ENCODE measurements at places on chromosomes 2 and 18.

- DNase-seq = no peak
These were observed 8.7 kb downstream of the CAPN13 start for GRCh38 chr2:30798536-30798991.

- DNase-seq = no peak
These were observed 46.0 kb downstream of the TTC32 start for GRCh38 chr2:19855542-19856431.

GRCh38 chr2:138432971-138433370, 68.6 kb upstream of the SPOPL start:
- DNase-seq = no peak

DNA sequence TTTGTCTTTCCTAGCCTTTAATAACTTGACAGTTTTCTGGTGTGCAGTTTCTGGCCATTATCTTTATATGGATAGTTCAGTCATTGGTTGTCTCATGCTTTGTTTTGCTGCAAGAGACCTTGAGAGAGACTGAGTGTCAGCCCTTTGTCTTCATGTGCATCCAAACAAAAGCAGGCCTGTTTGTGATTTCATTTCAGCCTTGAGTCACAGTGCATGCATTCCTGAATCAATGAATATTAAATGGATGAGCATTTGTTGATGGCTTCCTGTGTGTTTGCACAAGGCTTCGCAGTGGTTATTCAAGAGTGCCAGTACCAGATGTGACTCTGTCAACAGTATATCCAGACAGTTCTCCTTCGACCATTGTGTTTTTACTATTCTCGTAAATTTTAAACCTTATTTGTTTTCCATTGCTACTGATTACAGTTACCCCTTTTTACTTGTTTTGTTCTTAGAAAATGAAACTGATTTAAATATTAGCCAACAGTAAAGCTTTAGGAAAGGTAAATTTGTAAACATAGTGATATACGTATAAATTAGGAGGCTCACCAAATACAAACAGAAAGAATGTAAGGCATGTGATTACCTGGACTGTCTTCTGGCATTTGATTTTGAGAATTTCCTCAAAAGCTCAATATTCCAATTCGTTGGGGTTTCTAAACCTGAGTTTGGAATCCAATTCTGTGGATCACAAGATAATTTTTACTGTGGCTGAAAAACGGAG, 319.8 kb downstream of the CTNNA2 start:
- DNase-seq = no peak

DNA sequence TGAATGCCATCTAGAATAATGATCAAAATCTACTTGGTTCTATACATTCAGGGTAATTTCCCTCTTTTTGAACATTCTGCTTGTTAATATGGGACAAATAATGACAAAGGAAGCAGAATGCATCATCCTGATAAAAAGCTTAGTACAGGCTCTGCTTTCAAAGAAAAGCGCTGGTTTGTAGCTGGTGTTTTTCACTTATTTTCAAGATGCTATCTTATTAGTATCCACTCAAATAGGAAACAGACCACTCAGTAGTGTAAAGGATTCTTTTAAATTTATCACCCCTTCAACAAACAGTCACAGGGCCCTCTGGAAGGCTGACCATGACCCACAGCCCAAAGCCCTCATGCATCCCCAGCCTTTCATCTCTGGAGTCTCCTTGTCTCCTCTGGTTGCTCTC, 18.0 kb upstream of the AFF3 start:
- no peak for DNase-seq

- DNase-seq = no peak
These were observed 1130.9 kb upstream of the SLC39A10 start for GRCh38 chr2:194526121-194526520.

- DNase-seq = no peak
These were observed 8.8 kb downstream of the SIGLEC15 start for GRCh38 chr18:45834306-45834705.

DNA sequence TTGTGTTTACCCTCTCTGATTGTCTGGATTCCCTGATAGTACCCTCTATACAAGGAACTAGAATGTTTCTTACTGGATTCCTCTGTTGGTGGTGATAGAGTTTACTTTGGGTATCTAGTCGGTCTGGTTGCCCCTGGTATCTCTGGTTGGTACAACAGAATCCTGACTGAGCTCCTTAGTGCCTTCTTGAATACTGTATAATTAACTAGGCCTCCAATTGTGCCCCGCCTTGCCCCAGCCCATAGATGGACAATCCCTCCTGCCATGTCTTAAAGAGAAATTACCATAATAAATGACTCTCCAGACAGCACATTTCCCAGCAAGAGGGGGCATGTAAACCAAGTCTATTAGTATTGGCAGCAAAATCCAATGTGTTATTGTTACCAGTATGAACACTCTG, 2.3 kb downstream of the SCN1A start:
- DNase-seq = no peak

DNA sequence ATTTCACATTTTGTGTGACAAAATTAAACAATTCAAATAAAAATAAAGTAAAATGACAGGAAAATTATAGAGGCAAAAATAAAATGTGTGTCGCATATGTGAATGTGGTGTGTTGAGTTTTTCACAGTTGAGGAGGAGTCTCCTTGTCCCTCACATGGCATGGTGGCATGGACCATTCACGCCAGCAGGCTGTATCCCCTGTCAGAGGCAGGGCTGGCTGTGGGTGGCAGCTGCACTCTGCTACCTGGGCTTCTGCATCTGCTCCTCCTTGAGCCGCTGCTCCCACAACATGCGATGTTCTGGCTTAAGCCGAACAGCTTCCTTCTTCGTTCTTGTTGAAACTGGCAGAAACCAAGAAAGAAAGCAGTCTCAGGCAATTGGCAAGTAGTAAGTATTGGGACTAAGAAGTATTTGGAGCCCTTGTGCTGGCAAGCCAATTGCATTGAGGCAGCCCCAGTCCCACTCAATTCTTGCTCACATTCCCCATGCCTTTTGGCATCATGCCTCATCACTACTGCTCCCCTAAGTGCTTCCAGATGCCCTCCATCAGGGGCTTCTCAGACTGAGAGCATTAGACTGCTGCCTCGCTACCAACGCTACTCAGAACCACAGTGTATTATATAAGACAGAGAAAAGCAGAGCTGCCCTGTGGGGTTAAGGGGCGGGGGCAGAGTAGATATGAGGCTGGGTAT, 177.9 kb upstream of the NABP1 start:
- DNase-seq = no peak

- DNase-seq = no peak
These were observed 35.8 kb upstream of the PTPN4 start for GRCh38 chr2:119723784-119724467.

GRCh38 chr2:39260087-39260486, 16.3 kb upstream of the CDKL4 start:
- DNase-seq = no peak

DNA sequence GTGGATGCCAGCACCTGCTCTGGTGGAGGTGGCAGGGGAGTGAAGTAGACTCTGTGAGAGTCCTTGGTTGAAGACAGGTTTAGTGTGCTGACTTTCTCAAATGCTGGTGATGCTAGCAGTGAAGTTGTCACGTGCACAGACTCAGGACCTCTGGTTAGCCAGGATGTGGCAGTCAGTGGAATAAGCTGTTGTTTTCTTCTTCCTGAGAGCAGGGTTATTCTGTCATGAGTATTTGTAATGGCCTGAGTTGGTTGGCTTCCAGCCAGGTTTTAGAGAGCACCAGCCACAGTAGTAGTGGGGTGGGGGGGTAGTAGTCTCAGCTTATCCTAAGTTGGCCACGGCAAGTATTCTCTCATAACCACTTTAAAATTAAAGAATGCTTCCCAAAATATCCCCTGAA, 238.5 kb upstream of the FBXO11 start:
- DNase-seq = no peak

GRCh38 chr2:40123326-40123725, 328.6 kb downstream of the SLC8A1 start:
- DNase-seq = no peak

- DNase-seq = no peak
These were observed 114.7 kb downstream of the BCL2L11 start for GRCh38 chr2:111235192-111236015.

- no peak for DNase-seq
These were observed 378.4 kb upstream of the SPHKAP start for GRCh38 chr2:228559774-228560415.

- no peak for DNase-seq
These were observed 71.7 kb downstream of the IL1R2 start for GRCh38 chr2:102063487-102063911.

DNA sequence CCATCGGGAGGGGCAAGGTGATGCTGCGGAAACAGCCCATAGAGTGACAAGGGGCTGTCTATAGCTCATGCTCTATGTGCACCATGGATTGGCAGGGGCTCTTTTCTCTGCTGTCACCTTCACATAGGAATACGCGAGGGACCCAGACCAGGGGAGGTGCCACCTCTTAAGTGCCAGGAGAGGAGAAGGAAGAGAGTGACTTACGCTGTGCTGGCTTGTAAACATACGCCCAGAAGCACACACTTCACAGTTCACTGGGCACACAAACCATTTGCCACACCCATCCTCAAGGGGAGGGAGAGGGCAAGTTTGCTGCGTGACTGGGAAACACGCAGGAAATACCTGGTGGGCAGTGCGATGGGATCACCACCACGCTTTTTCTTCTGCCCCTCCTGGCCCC, 65.1 kb upstream of the GPR45 start:
- no peak for DNase-seq

DNA sequence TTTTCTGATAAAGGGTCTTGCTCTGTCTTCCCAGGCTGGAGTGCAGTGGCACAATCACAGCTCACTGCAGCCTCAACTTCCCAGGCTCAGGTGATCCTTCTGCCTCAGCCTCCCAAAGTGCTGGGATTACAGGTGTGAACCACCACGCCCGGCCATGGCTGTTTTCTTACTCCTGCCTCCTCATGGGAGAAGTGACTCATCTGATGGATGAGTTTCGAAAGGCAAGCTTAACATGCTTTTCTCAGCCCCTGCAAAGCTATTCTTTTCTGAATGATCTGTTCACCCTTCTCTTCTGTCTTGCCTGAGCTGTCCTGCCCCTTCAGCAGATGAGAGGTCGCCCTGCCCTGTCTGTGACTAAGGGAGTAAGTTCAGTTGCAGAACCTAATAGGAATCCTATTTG, 929 bp upstream of the CREG2 start:
- no peak for DNase-seq

GRCh38 chr2:53629501-53629900, 138.1 kb upstream of the CHAC2 start:
- no peak for DNase-seq

DNA sequence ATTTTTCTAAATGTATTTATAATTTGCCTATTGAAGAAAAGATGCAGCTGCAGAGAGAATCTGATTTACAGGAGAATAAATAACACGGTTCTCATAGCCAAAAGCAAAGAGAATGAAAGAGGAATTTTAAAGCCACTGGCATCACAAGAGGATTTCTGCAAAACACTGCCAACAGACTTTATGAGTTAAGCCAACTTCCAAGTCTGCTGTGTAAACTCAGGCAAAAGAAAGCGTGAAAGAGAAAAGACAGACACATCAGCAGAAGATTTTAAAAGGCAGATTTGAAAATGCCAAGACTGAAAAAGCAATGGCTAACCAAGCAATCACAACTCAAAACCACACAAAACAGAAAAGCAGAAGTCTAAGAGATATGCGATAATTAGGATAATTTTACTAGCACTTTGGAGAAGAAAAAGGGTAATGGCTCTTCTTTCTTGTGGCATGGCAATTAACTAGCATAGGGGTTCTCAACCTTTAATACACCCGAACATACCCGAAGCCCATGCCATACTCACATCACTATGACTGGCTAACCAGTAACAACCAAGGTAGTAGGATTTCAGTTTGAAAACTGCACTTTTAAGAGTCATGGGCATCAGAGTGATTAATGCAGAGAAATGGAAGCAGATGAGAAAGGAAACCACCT, 4.9 kb downstream of the DARS1 start:
- DNase-seq = no peak

DNA sequence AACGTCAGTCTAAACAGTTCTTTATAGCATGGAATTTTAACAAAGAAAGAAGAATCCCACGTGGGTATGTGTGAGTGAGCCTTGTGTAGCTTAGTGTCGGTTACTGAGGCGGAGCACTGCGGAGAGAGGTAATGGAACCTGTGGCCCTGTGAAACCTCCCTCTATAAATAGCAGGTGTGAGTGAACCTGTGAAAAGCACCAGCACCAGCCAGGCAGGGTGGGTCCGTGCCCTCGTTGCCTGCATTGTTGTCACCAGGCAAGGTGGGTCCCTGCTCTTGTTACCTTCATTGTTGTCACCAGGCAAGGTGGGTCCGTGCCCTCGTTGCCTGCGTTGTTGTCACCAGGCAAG, 4.7 kb downstream of the CTDP1 start:
- no peak for DNase-seq

DNA sequence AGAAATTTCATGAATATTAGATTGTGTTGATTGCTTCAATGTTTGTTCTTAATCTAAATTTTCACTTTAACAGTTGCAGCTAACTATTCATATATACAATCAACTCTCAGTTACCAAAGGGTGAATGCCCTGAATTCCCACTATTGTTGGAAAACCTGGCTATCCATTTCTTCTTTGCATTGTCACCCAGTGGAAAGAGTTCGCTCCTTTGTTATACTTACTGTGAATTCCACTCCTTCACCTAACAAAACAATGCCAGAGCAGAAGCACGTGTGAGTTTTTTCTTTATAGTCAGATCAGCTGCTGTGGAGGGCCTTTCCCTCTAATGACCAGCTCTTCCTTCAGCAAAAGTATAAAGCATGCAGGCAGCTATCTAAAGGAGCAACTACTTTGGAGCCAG, 409.2 kb upstream of the NRP2 start:
- no peak for DNase-seq

DNA sequence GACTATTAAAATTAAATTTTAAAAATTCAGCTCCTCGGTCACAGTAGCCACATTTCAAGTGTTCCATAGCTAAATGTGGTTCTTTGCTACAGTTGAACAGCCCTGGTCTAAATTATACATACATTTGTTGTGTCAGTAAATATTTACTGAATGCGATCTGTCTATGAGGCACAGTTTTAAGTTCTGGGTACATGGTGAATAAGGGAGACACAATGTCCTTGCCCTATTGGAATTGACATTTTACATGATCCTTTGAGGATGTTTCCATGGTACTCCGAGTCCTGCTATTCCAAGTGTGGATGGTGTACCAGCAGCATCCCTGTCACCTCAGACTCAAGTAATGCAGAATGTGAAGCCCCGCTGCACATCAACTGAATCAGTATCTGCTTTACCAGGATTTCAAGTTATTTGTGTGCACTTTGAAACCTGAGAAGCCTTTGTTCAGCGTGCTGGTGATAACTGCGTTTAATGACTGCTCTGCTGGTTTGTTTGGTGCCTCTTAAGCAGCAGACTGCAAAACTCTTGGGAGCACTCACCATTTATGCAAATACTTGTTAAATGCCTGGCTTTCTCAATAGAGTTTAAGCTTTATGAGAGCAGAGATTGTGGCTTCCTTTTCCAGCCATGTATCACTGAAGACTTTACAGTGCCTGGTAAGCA, 1.5 kb downstream of the GALNT1 start:
- DNase-seq = no peak
